Ovary (tissue), 10 donors: ENCODE measurements at places on chromosomes 1 and 21.
A peak's percentile ranks its signal among the peaks of the same experiment; 100 is the strongest.

GRCh38 chr1:215044151-215044550 is 38.4 kb upstream of the KCNK2 start:
- no peak for DNase-seq

- peak; percentile 65 for DNase-seq
Measured at GRCh38 chr1:156677616-156678596, 699 bp upstream of the NES start.

DNA sequence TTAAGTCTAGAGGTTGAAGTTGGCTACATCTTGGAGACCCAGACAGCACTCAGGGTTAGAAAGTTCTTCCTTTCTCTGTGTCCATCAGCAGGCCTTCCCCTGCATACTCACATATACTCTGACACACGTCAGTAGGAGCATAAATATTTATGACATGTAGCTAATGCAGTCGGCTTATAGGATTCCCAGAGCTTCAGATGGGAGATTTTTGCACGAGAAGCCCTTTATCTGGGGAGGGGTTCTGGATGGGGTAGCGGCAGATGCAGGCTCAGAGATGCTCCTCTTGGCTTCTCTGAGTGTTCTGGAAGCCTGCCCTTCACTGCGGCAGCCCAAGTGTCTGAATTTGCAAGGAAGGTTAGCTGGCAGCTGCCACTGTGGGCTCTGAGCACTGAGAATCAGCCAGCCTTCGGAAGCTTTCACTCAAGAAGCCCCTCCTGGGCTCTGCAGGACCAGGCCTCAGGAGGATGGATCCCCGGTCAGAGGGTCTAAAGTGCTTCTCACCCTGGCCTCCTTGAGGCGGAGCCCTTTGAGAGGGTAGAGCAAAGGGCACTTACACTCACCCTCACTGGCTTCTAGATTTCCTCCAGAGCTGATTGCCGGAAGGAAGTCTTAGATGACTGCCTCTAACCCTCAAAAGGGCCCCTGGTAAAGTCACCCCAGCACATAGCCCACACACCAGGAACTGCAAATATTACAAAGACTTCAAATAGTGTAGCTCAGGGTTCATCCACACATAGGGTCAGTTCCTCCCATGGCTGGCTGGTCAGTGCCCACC is 68.1 kb upstream of the NFASC start:
- DNase-seq: no peak

DNA sequence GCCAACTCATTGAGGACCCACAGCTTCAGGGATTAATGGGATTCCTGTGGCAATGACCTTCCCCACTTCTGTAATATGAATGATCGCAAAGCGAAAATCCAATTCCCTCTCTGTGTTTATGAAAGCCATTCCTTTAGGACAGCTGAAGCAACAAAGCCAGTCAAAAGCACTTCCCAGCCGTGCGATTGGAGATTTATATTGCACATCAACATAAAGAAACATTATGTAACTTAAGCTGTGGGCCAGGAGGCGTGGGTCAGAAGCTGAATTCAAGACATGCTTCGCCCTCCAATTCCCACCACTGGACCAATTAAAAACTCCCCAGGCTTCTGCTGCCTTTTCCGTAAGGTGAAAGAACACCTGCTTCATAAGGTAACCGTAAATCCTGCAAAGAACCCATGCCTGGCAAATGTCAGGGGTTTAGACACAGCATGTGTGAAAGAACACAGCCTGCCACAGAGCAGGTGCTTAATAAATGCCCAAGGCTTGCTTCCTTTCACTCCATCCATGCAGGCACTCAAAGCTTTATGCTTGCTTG is 138.9 kb upstream of the SOD1 start:
- DNase-seq: no peak

GRCh38 chr1:247506831-247507230 is 29.4 kb downstream of the OR2C3 start:
- no peak for DNase-seq
